DMS53 (cell line): ENCODE measurements at places on chromosomes 1 and 21.

DNA sequence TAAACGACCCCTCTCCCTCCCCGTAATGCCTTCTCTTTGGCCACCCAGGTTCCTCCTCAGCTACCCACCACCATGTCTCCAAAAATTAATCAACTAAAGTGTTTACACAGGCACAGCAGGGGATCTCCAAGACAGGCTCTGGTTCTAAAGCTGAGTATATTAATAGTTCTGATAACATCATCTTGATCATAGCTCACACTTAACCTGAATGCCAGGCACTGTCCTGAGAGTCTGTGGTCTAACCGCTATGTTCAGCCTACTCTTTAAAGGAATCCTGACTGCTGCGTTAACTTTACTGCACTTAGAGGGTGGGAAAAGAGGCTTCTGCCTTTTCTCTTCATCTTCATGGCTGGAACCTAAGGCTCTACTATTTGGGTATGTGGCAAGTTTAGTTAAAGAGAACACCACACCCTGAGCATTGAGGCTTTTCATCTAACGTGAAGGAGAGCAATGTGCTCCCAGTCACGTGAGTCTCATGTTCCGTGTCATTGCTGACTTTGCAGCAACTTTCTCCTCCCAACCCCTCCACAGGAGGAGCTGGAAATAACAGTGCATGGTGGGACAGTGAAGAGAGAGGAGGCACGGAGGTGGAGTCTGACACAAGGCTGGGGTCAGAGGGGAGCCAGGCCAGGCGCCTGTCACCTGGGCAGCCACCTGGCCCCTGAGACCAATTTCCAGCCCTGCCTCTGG lies 86.4 kb downstream of the FAM78B start:
- no peak for DNase-seq

DNA sequence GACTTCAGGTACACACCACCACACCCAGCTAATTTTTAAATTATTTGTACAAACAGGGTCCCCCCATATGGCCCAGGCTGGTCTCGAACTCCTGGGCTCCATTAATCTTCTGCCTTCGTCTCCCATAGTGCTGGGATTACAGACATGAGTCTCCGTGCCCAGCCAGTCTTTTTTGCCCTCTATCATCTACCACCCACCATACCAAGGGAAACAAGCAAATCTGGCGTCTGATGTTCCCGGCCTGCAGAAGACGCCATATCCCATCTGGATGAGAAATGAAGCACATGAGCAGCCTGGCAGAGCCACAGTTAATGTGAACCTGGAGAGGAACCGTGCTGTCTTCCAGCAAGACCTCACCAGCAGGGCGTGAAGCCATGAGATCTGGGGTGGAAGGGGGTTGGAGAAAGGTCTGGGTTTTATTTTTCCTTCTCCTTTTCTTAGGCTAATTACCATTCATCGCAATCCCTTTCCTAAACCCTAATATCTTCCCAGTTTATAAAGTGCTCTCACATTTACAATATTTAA lies 1.8 kb upstream of the PRELP start:
- no peak for DNase-seq

DNA sequence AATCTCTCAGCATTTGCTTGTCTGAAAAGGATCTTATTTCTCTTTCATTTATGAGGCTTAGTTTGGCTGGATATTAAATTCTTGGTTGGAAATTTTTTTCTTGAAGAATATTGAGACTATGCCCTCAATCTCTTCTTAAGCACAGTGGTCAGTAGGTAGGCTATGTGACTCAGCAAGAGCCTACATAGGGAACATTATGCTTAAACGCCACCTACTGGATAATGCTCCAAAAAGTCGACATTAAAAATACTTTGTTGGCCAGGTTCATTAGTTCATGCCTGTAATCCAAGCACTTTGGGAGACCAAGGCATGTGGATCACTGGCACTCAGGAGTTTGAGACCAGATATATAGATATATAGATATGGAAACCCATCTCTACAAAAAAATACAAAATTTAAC lies 678.0 kb upstream of the USP24 start:
- DNase-seq, result peak; percentile 93

- no peak for DNase-seq
Measured at GRCh38 chr1:63042278-63042677, 258.3 kb downstream of the ATG4C start.

GRCh38 chr1:64030411-64030810 lies 173.0 kb upstream of the UBE2U start:
- no peak for DNase-seq

DNA sequence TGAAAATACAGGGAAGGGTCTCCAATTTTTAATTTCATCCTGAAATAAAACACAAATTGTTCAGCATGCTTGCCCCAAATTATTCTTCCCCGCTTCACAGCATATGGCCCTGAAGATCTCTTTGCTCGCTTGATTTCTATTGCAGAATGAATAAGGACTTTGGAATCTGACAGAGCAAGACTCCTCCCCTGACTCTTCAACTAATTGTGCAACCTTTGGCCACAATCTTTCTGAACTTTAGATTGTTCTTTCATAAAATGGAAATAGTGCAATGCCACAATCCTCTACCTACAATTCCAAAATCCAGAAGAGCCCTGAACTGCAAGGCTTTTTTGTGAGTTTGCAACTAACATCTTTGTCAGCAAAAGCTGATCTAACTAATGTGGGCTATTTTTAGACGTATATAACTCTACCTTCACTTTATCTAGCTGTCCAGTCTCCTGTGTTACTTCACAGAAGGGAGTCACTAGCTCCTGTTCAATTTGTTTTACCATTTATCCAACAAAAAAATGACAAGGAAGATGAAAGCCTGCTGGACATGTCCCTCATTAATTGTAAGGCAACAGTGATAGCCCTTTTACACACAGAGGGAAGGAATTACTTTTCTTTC lies 13.4 kb downstream of the RNASEL start:
- no peak for DNase-seq

DNA sequence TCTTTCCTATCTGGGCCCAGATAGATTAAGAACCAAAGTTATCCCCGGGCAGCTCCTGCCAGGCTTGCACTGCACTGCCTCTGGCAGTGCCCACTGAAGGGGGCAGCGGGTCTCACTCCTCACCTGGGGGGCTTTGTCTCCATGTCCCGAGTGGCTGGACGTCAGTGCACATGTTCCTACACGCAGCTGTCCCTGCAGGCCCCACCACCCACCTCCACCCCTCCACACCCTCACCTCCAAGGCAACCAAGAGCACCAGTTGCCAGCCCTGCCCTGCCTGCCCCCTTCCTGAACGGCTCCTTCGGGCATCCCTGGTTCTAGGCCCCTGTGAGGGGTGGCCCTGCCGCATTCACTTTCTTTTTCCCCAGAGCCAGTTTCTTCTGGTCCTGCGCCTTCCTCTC lies 147.2 kb downstream of the PEX14 start:
- DNase-seq, result no peak

GRCh38 chr21:28454564-28455252 lies 538.0 kb downstream of the LTN1 start:
- DNase-seq, result no peak

- DNase-seq, result no peak
Measured at GRCh38 chr1:47554082-47554481, 116.2 kb downstream of the FOXD2 start.

DNA sequence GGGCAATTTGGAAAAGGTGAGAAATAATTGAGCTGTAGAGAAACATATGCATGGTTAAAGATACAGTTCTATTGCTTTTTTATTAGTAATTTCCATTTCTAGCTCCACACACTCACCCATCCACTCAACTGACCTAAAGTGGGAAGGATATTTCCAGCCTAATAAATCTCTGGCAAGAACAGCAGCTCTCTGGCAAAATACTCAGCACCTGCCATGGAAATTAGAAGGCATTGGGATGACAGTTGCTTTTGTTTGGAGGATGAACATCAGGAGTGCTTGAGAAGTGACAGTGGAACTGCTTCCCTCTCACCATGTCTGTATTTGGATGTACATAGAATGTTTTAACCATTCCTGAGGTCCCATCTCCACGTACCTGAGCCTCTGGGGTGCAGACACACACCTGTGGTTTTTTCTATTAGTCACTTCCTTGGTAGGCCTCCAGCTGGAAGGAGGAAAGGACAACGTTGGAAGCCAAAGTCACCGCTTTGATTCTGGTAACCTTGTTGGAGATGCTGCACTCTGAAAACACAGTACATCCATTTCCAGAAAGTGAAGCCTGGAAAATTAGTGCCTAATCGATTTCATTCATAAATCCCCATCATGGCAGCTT lies 62.3 kb upstream of the RUNX1 start:
- DNase-seq, result peak; percentile 2

GRCh38 chr1:15991427-15992186 lies 12.4 kb upstream of the SRARP start:
- no peak for DNase-seq

- peak; percentile 38 for DNase-seq
Measured at GRCh38 chr1:151547119-151547899, 7.2 kb downstream of the TUFT1 start.

GRCh38 chr1:184838504-184838951 lies 83.9 kb upstream of the EDEM3 start:
- DNase-seq, result no peak

DNA sequence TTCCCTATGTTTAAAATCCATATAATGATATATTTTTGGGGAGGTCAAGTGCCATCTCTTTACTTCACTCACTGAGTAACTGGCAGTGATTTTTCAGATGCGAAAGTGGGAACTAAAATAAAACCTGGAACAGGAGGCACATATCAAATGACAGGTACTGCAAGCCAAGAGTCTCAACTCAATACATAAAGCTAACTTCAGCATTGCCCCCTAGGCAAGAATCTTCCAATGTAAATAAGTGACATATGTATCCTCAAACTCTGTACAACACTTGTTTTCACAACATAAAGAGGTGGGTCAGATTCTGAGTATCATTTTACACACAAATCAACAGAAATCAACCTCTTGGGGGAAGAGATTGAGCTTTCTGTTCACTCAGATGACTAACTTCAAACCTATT lies 18.1 kb downstream of the DCAF8 start:
- no peak for DNase-seq

DNA sequence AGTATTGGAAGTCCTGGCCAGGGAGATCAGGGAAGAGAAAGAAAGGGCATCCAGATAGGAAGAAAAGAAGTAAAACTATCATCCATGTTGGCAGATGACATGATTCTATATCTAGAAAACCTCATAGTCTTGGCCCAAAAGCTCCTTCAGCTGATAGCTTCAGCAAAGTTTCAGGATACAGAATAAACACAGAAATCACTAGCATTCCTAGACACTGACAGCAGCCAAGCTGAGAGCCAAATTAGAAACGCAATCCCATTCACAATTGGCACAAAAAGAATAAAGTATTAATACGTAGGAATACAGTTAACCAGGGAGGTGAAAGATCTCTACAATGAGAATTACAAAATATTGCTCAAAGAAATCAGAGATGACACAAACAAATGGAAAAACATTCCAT lies 44.6 kb downstream of the ZFYVE9 start:
- no peak for DNase-seq

- DNase-seq, result no peak
Measured at GRCh38 chr1:224259986-224260385, 70.0 kb downstream of the NVL start.
